ENCODE measurements at places on chromosomes 16 and 17.

- no peak overlapping the region for H3K4me3 ChIP-seq
- H3K36me3 ChIP-seq, result no peaks in the 10 kb centered on the region
- peak; percentile 60 for DNase-seq
- no peak overlapping the region for H3K27ac ChIP-seq
Measured at GRCh38 chr17:76909971-76910760, 42.0 kb downstream of the MGAT5B start.

DNA sequence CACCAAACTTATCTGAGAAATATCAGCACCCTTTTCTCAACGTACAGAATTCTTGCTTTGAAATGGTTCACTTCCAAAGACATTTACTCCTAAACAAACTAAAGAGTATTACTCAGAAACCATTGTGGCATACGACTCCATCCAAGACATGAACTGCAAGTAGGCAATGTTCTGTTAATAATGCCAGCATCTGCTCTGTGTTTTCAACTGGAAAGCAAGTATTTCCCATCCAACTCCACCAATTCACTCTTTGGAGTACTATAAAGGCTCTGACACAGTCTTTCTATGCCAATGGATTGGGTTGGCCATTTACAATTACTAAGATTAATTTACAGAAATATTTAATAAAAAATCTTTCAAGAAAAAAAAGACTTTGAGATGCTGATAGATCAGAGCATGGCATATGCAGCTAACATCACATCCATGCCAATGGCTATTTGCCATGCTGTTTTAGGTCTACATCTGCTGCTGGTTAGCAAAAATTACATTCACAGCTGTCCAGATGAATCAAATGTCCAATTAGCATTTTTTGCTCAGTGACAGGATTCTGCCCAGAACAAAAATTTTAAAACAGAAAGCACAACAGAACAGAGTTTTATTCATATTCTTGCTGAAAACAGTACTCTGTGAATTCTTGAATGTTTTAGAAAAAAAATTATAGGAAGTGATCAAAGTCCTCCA is 65.9 kb upstream of the HLF start:
- H3K27me3 ChIP-seq, result no peaks in the 10 kb centered on the region
- H3K4me3 ChIP-seq, result no peak overlapping the region
- DNase-seq, result no peak
- no peaks in the 10 kb centered on the region for H3K36me3 ChIP-seq

GRCh38 chr17:81952792-81953228 is 5.8 kb upstream of the MYADML2 start:
- no peak overlapping the region for H3K4me3 ChIP-seq
- H3K36me3 ChIP-seq, result no peaks in the 10 kb centered on the region
- H3K27me3 ChIP-seq, result no peaks in the 10 kb centered on the region
- H3K4me1 ChIP-seq, result no peaks in the 10 kb centered on the region
- DNase-seq, result no peak

- H3K27me3 ChIP-seq, result no peaks in the 10 kb centered on the region
- no peak for DNase-seq
- no peaks in the 10 kb centered on the region for H3K4me1 ChIP-seq
- no peak overlapping the region for H3K27ac ChIP-seq
- H3K36me3 ChIP-seq, result no peaks in the 10 kb centered on the region
- H3K4me3 ChIP-seq, result no peak overlapping the region
Measured at GRCh38 chr17:72346306-72346705, 225.5 kb downstream of the SOX9 start.

- no peak for DNase-seq
- H3K4me1 ChIP-seq, result no peaks in the 10 kb centered on the region
- H3K27me3 ChIP-seq, result no peaks in the 10 kb centered on the region
- no peaks in the 10 kb centered on the region for H3K36me3 ChIP-seq
- no peak overlapping the region for H3K4me3 ChIP-seq
- no peak overlapping the region for H3K27ac ChIP-seq
Measured at GRCh38 chr16:50736448-50736847, 5.4 kb upstream of the CYLD start.

DNA sequence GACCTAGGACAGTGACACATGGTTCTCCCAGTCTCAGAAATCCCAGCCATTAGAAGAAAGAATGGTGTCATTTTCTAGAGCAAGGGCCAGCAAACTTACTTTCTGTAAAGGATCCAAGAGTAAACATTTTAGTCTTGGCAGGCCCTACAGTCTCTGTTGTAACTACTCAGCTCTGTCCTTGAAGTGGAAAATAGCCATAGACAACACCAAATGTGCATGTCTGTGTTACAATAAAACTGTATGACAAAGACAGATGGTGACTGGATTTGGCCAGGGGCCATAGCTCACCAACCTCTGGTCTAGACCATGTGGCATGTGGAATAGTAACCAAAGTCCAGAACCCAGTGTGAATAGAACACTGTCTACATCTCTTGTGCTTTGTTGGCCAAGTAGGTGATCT is 286.5 kb downstream of the HS3ST4 start:
- no peaks in the 10 kb centered on the region for H3K27me3 ChIP-seq
- H3K27ac ChIP-seq, result no peak overlapping the region
- no peak for DNase-seq
- H3K36me3 ChIP-seq, result no peaks in the 10 kb centered on the region
- no peaks in the 10 kb centered on the region for H3K4me1 ChIP-seq
- H3K4me3 ChIP-seq, result no peak overlapping the region

- DNase-seq, result no peak
- no peaks in the 10 kb centered on the region for H3K27me3 ChIP-seq
- H3K27ac ChIP-seq, result no peak overlapping the region
- H3K4me3 ChIP-seq, result peak overlapping the region; percentile 37
- peaks cover 9% of the 10 kb centered on the region for H3K4me1 ChIP-seq
Measured at GRCh38 chr17:57046749-57047148, 38.3 kb upstream of the AKAP1 start.

- DNase-seq, result peak; percentile 37
- no peaks in the 10 kb centered on the region for H3K4me1 ChIP-seq
- H3K4me3 ChIP-seq, result no peak overlapping the region
- no peaks in the 10 kb centered on the region for H3K27me3 ChIP-seq
- H3K27ac ChIP-seq, result no peak overlapping the region
Measured at GRCh38 chr16:8572919-8573724, 17.2 kb downstream of the TMEM114 start.

DNA sequence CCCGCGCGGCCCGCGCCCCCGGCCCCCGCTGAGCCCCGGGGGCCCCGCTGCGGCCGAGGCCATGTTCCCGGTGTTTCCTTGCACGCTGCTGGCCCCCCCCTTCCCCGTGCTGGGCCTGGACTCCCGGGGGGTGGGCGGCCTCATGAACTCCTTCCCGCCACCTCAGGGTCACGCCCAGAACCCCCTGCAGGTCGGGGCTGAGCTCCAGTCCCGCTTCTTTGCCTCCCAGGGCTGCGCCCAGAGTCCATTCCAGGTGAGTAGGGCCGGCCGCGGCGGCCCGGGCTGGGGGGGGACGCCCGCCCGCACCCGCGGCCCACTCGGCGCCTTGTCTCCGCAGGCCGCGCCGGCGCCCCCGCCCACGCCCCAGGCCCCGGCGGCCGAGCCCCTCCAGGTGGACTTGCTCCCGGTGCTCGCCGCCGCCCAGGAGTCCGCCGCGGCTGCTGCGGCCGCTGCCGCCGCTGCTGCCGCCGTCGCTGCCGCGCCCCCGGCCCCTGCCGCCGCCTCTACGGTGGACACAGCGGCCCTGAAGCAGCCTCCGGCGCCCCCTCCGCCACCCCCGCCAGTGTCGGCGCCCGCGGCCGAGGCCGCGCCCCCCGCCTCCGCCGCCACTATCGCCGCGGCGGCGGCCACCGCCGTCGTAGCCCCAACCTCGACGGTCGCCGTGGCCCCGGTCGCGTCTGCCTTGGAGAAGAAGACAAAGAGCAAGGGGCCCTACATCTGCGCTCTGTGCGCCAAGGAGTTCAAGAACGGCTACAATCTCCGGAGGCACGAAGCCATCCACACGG is 504 bp downstream of the MAZ start:
- peak overlapping the region; percentile 96 for H3K27ac ChIP-seq
- H3K27me3 ChIP-seq, result no peaks in the 10 kb centered on the region
- peaks cover 51% of the 10 kb centered on the region for H3K4me1 ChIP-seq
- DNase-seq, result peak; percentile 54

DNA sequence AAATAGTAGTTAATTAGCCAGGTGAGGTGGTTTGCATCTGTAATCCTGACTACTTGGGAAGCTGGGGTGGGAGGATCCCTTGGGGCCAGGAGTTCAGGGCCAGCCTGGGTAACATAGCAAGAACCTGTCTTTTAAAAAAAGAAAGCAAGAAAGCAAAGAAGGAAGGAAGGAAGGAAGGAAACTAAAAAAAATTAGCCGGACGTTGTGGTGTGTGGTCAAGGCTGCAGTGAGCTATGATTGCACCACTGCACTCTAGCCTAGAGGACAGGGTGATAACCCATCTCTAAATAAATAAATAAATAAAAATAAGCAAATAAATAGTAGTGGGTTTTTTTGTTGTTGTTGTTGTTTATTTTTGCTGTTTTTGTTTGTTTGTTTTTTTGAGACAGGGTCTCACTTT is 39.3 kb upstream of the MAP2K6 start:
- no peaks in the 10 kb centered on the region for H3K36me3 ChIP-seq
- no peak for DNase-seq
- no peak overlapping the region for H3K4me3 ChIP-seq
- no peaks in the 10 kb centered on the region for H3K4me1 ChIP-seq
- H3K27ac ChIP-seq, result no peak overlapping the region

- no peak overlapping the region for H3K4me3 ChIP-seq
- no peaks in the 10 kb centered on the region for H3K4me1 ChIP-seq
- H3K27ac ChIP-seq, result no peak overlapping the region
- DNase-seq, result no peak
- H3K36me3 ChIP-seq, result no peaks in the 10 kb centered on the region
- H3K27me3 ChIP-seq, result no peaks in the 10 kb centered on the region
Measured at GRCh38 chr16:87528690-87529579, 36.1 kb upstream of the ZCCHC14 start.

GRCh38 chr16:31861455-31861854 is 12.2 kb upstream of the ZNF267 start:
- H3K4me3 ChIP-seq, result no peak overlapping the region
- no peaks in the 10 kb centered on the region for H3K36me3 ChIP-seq
- H3K4me1 ChIP-seq, result no peaks in the 10 kb centered on the region
- H3K27ac ChIP-seq, result no peak overlapping the region

DNA sequence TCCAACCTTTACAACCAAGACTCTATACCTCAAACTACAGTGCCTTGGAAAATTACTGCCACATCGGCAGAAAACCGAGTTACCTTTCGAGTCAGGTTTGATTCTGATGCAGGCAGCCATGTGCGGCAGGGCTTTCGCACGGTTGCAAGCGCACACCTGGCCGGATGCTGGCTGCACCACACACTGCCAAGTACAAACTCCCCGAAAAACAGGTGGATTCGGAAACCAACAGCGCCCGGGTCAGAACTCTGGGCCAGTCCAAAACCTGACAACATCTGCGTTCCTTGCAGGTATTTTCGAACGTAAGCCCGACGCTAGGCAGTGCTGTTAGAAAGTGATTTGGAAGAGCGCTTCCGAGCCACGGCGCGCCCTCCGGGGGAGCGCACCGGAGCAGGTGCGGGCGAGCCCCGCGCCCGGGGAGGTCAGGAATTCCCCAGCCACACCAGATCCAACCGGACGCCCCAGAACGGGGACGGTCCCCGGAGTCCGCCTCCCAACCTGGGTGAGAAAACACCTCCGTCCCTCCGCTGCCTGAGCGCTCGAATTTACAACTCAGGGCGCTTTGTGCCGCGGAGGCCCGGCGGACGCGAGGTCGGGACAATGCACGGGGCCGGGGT is 1.2 kb downstream of the USP7 start:
- DNase-seq, result peak; percentile 23
- peak overlapping the region; percentile 85 for H3K27ac ChIP-seq
- peak overlapping the region; percentile 81 for H3K4me3 ChIP-seq
- no peaks in the 10 kb centered on the region for H3K27me3 ChIP-seq
- H3K36me3 ChIP-seq, result no peaks in the 10 kb centered on the region

- no peaks in the 10 kb centered on the region for H3K27me3 ChIP-seq
- DNase-seq, result peak; percentile 60
- H3K4me3 ChIP-seq, result peak within 1 kb of the TSS; percentile 53
Measured at GRCh38 chr16:1333149-1333812, at the start of gene BAIAP3. BAIAP3 (plus strand) TSS chr16:1333645; CDS start chr16:1338550, 4,905 bp downstream.

DNA sequence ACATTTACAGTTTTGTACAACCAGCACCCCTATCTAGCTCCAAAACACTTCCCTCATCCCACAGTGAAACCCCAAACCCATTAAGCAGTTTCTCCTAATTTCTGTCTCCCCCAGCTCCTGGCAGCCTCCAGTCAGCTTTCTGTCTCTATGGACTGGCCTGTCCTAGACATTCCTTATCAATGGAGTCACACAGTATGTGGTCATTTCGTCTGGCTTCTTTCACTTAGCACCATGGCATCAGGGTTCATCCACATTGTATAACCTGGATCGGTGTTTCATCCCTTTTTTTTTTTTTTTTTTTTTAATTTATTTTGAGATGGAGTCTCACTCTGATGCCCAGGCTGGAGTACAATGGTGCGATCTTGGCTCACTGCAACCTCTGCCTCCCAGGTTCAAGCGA is 68.5 kb downstream of the ZDHHC7 start:
- H3K36me3 ChIP-seq, result no peaks in the 10 kb centered on the region
- H3K4me3 ChIP-seq, result no peak overlapping the region
- H3K27me3 ChIP-seq, result no peaks in the 10 kb centered on the region

GRCh38 chr17:540631-541030 is 174.0 kb downstream of the VPS53 start:
- no peak overlapping the region for H3K27ac ChIP-seq
- H3K4me3 ChIP-seq, result no peak overlapping the region
- H3K36me3 ChIP-seq, result no peaks in the 10 kb centered on the region
- H3K4me1 ChIP-seq, result no peaks in the 10 kb centered on the region
- no peak for DNase-seq
